Fibroblast of villous mesenchyme (primary cell): ENCODE measurements at places on chromosomes 1 and 21.

GRCh38 chr1:161720422-161720821 is 922 bp upstream of the FCRLB start:
- no peak for DNase-seq

GRCh38 chr21:42574234-42575027 is 60.8 kb downstream of the SLC37A1 start:
- peak; percentile 45 for DNase-seq

DNA sequence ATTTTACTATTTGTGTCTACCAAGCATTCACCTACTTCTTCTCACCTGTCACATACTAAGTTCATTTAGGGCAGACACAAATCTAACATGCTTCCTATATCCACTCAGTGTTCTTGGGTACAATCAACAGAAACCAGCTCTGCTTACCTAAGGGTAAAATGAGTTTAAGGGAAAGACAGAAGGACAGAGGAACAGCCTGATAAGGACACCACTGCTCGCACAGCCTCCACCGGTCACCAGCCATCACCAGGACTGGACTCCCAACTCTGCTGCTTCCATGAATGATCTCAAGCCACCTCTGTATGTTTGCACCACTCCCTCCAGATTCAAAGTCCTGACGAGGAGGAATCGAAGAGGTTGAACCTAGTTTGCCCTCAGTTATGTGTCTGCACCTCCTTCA is 72.4 kb downstream of the JAK1 start:
- no peak for DNase-seq

DNA sequence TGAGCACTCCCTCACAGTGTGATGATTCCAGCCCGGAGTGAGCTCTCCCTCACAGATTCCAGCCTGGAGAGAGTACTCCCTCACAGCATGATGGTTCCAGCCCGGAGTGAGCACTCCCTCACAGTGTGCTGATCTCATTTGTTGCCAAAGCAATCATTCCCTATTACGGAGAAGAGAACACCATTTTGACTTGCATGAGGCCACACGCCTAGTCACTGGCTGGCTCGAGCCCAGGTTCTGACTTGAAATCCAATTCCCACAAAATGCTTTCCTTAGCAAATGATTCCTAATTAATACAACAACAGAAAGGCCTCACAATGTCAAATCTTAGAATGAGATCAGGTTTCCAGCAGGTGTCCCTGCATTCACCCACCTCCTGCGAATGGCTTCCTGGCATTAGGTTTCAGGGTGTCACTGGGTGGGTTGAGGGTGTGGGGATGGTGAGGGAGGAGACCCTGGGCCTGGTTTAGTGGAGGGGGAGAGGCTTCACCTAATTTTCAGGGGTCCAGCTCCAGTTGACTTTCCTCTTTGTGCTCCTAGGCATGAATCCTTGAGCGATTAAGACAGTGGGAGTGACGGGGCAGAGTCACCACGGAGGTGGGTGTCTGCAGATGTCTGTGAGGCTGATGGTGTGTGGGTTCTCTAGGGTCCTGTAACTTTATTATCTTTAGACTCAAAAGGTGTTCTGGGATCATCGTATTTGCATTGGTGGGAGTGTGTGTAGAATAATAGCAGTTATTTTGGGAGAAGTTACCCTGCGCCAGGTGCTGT is 158.5 kb downstream of the KCNJ6 start:
- DNase-seq, result no peak

DNA sequence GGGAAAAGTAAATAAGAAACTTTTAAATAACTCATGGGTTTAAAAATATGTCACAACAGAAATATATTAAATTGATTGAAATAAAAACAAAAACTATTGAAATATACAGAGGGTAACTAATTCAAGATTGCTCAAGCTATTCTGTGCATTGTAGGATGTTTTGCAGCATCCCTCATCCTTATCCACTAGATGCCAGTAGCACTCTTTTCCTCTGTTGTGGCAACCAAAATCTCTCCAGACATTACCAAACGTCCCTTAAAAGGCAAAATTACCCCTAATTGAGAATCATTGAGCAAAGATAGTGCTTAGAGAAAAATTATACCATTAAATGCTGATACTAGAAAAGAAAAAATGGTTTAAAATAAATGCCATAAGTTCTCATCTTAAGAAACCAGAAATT is 682.6 kb downstream of the RWDD3 start:
- peak; percentile 13 for DNase-seq

DNA sequence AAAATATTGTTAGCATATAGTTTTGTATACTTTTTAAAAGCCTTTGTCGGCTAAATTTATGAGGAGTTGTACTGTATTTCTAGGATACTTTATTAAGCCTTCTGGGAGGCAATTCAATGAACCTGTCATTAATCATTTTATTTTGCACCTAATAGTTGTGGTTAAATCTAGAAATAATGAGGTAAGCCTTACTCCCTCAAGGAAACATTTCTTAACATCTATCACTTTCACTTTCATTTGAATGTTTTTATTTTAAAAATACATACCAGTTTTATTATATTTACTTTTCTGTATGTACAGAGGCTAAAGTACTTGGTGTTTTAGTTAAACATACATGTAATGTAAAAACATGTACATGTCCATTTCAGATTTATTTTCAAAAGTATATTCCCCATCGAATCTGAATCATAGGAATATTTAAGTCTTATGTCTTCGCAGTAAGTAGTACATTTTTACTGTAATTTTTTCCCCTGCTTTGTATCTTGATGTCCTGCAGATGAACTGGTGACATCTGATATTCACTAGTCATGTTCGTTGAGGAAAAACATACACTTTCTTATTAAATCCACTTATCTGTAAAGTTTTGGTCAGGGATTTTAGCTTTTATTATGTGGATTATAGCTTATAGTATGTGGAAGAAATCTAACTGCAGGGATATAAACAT is 82.8 kb downstream of the DISP1 start:
- DNase-seq, result peak; percentile 90

GRCh38 chr1:6969106-6969505 is 183.9 kb downstream of the CAMTA1 start:
- no peak for DNase-seq

GRCh38 chr1:192256674-192257334 is 60.0 kb upstream of the RGS21 start:
- DNase-seq, result no peak

GRCh38 chr1:157497284-157497683 is 55.0 kb downstream of the FCRL5 start:
- DNase-seq, result no peak
